ENCODE measurements at places on chromosomes 11 and 22.

DNA sequence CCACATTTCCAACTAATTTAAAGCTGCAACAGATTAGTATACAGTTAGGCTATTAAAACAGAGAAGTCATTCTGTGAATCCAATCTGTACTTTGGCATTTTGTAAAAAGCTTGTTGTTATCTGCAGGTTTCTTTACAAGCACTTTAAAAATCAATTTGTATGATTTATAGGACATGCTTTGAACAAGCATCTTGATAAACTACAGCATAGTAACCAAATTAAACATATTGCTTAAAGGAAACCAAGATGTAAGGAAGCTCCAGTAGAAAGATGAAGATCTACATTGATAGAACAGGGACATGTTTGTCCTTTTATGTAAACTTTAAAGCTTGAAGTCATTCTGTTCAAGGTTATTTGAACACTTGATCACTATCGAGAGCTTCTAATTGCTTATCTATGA lies 498.3 kb upstream of the CCDC90B start:
- no peak for DNase-seq

GRCh38 chr11:34633990-34634693 lies 13.2 kb downstream of the EHF start:
- DNase-seq = peak; percentile 25

DNA sequence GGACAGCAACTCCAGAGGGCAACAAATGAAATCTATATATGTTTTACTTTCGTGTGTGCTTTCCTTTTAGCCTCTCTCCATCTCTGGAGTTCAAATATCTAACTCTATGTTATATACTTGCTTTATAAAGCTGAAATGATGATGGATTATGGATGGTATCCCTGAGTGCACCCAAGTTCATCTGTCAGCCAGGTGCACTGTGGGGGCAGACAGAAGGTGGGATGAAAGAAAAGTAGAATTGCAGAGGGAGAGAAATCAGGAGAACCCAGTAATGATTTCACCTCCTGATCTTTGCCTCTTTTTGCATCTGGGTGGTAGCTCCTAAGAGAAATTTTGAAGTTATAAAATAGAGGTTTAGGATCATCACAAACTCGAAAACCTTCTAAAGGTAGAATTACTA lies 2.4 kb downstream of the MUC15 start:
- no peak for DNase-seq

- DNase-seq = no peak
Measured at GRCh38 chr11:76288166-76288980, 82.1 kb upstream of the WNT11 start.

GRCh38 chr11:129881570-129882170 lies 13.7 kb downstream of the NFRKB start:
- peak; percentile 26 for DNase-seq

- DNase-seq = no peak
Measured at GRCh38 chr22:46942799-46943785, 180.6 kb downstream of the TBC1D22A start.

- DNase-seq = no peak
Measured at GRCh38 chr22:50367778-50368500, 24.8 kb downstream of the PPP6R2 start.

DNA sequence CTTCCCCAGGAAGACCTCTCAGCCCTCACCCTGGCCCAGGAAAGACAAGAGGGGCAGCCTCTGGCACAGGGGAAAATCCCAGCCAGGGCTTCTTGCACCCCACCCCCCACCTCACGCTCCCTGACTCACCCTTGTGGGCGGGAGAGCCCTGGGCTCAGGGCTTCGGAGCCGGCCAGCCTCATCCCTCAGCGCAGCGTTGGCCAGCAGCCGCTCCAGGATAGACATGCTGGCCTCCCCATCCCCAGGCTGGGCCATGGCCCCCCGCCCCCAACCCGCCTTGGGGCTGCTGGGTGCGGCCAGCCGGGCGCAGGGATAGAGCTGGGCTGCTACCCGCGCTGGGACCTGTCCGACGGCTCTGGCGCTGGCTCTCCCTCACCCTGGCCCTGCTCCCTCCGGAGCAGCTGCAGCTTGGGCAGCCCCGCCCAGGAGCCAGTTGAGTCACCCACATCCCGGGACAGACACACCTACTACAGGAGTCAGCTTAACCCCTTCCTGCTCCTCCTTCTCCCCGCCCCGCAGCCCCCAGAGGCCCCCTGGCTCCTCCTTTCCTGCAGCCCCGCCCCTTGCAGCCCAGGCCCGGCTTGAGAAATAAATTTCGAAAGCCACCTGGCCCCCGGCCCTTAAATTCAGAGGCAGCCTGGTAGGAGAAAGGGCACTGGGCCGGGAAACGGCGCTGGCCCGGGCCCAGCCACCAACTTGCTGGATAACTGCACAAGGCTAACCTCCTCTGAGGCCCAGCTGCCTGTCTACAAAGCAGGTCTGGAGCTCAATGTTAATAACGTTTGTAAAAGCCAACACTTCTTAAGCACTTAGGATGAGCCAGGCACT lies 13.4 kb downstream of the TNKS1BP1 start:
- DNase-seq = peak; percentile 96

GRCh38 chr11:16012125-16012751 lies 344.1 kb downstream of the SOX6 start:
- DNase-seq = no peak

GRCh38 chr11:103875855-103876510 lies 160.5 kb upstream of the DDI1 start:
- no peak for DNase-seq

DNA sequence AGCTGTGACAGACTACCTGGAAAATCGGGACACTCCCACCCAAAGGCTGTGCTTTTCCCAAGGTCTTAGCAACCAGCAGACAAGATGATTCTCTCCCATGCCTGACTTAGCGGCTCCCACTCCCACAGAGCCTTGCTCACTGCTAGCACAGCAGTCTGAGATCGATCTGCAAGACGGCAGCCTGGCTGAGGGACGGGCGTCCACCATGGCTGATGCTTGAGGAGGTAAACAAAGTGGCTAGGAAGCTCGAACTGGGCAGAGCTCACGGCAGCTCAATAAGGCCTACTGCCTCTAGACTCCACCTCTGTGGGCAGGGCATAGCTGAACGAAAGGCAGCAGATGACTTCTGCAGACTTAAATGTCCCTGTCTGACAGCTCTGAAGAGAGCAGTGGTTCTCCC lies 84.9 kb downstream of the SMCO4 start:
- DNase-seq = no peak

- no peak for DNase-seq
Measured at GRCh38 chr22:33793475-33793874, 126.8 kb downstream of the LARGE1 start.

DNA sequence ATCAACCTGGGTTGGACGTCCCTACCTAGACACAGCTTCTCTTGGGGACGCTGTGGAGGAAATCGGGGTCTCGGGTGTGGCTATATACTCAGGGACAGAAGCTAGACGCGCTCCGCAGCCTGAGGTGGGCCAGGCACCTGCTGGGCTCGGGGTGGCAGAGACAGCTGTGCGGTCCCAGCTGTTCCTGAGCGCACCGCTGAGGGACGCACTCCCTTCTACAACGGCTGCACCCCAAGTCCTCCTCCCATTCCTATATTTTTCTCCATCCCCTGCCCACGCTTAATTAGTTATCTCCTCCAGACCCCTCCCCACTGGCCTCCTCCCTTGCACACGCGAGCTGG lies 188 bp upstream of the MTNR1B start:
- no peak for DNase-seq

DNA sequence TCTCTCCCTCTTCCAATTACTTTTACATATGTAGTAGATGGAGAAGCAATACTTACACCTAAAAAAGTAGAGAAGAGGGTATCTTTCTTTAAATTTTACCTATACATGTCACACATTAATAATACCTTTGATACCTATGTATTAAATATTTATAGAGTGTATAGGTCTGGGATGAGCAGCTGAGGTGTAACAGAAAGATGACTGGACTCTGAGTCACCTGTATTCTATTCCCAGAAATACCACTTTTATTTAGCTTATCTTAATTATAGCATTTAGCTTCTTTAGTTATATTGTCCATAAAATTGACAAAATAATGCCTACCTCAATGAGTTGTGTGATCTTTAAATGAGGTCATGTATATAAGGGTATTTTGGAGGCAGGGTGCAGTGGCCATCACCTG lies 30.6 kb upstream of the YAP1 start:
- DNase-seq = no peak

DNA sequence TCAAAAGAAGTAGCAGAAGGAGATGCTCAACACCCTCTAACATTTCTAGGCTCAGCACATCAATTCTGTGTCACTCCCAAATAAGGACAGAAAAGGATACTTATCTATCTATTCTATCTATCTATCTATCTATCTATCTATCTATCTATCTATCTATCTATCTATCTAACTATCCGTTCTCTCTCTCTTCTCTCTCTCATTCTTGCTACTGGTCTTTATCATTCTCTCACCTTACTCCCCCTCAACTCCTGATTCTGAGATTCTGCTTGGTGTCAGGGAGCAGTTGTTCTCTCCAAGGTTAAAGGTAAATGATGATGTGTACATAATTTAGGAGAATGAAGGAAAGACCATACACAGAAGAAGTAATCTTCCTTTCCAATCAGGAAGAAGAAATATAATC lies at the start of gene OR10G6:
Gene OR10G6, minus strand, starts transcription at position 43 of the 400 bp plus-strand sequence. Its CDS starts 0 bp downstream, at position 43.
- no peak for DNase-seq

DNA sequence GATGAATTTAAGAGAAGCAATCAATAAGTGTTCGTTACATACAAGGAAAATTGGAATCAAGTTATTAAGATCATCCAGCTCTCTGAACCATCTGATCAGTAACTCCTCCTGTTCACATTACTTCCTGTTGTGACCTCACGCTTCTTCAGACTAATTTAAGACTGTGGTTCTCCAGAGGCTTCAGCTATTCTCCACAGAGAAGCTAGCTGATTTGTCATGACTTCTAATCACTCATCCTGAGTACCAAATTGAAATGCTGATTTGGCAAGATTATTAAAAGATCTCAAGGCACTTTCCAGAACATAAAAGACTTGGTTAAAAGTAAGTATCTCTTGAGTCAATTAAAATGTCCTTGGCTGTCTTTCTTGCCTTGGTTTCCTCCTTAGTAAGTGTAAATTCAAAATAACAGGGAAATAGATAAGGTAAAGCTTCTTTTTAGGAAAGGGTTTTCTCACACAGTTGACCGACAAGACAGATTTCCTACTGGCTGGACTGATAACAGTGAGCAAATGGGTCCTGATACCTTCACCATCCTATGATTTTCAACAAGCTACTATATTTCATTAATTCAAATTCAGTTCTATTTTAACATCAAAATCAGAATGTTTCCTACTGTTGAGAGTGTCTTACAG lies 38.5 kb downstream of the GAB2 start:
- peak; percentile 28 for DNase-seq

- DNase-seq = no peak
Measured at GRCh38 chr11:6856871-6857270, 6.0 kb upstream of the OR10A2 start.

GRCh38 chr11:78038697-78039313 lies 15.7 kb upstream of the KCTD14 start:
- no peak for DNase-seq

DNA sequence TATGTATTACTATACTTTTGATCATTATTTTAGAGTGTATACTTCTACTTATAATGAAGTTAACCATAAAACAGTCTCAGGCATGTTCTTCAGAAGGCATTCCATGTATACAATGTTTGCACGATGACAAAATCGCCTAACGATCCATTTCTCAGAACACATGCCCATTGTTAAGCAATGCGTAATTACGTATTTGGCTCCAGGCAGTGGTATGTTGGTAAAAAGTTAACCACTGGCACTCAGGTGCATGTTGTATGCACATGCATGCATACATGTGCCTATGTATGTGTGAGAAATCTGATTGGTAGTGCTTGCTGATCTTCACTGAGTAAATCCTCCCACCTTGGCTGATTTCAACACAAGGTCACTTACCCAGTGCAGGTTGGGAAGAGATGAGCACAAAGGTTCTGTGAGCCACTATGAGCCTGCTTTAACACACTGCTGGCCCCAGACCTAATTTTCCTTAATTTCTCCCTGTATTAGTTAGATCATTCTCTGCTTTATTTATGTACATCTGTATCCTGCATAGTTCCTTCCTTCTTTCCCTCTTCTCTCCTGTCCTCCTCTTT lies 164.6 kb downstream of the ARHGAP42 start:
- no peak for DNase-seq

DNA sequence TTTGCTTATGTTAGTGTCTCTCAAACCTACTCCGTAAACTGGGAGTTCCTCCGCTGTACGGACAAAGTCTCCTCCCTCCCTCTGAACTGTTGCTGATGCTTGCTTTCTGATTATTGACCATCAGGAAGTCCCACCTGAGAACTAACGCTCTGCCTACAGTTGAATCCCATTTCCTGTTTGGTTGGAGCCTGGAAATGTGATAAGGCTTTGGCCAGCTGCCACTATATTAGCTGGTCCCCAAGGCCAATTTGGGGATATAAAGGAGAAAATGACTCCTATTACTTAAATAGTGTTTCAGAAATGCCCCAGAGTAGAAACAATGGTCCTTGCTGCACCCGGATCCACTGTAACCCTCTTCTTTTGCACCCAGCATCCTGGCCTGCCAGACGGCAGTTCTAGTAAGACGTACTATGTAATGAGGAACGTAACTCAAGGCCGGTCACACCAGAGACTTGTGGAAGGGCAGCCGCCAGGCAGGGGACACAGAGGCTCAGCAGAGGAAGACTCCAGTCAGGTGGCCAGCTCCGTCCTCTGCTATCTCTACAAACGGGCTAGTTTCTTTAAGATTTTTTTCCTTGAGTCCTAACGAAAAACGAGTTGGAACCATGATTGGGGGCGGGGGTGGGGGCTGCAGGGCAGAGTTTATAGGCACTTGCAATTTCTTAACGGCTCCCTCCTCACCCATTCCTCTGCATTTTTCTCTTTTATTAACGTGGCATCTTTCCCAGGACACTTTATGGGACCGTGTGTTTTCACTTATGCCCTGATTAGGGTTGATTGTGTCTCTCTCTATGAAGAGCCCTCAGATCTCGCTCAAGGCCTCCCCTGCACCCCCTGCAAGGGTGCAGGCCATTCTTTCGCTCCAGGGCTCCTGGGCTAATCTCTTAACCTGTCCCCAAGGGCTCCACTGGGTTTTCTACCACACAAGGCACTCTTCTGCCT lies 72.8 kb upstream of the CDON start:
- no peak for DNase-seq

- no peak for DNase-seq
Measured at GRCh38 chr11:2270322-2271076, at the start of gene ASCL2. ASCL2 (minus strand) TSS chr11:2270588; CDS start chr11:2270332, 256 bp downstream.

DNA sequence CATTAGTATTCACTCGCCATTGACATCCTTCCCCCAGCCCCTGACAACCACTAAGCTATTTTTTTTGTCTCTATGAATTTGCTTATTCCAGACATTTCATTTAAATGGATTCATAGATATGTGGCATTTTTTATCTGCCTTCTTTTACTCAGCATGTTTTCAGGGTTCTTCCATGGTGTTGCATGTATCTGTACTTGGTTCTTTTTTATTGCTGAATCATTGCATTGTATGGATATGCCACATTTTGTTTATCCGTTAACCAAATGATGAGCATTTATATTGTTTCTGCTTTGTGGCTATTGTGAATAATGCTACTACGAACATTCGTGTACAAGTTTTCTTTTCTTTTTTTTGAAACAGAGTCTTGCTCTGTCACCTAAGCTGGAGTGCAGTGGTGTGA lies 5.9 kb downstream of the METTL15 start:
- DNase-seq = no peak

DNA sequence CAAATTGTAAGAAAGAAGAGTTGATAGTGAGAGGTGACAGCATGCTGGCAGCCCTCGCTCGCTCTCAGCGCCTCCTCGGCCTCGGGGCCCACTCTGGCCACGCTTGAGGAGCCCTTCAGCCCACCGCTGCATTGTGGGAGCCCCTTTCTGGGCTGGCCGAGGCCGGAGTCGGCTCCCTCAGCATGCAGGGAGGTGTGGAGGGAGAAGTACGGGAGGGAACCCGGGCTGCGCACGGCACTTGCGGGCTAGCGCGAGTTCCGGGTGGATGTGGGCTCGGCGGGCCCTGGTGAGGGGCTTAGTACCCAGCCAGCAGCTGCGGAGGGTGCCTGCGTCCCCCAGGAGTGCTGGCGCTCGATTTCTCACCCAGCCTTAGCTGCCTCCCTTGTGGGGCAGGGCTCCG lies 539.7 kb upstream of the CCDC179 start:
- no peak for DNase-seq
